Stimulated activated CD4-positive, alpha-beta T cell treated with anti-CD3 and anti-CD28 coated beads, Interleukin-12 subunit alpha, Interleukin-12 subunit beta, amount 100 ng/mL, for 4 hours (primary cell): ENCODE measurements at places on chromosomes 5 and 9.

DNA sequence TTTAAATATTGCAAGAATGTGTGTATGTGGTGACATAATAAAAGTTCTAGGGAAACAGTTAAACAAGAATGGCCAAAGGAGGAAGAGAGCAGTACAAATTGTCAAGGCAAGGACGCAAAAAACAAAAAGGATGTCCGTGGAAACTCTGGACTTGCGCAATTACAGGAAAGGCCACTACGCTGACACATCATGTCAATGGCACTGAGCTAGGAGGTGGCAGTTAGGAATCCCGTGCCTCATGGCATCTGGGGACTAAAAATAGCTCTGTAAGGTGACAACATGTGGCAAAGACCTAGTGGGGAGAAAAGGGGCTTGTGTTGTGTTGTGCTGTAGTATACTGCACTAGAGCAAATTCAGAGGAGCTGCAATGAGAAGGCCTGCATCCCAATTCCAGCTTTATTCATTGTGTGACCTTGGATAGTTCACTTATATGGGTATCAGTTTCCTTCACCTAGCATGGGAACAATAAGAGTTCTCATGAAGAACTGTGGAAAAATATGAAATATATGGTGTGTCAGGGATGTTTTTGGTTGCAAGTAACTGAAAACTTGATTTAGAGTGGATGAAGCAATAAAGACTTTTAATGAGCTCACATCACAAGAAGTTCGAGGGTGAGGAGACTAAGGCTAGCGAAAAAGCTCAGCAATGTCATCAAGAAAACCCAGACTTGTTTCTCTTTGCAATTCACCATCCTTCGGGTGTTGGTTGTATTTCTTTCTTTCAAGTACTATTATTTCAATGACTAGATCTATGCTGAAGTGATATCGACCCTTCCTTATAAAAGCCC lies 124.1 kb upstream of the STC2 start:
- no peak for DNase-seq

- DNase-seq: no peak
Measured at GRCh38 chr5:171152382-171152781, 156.7 kb upstream of the TLX3 start.

DNA sequence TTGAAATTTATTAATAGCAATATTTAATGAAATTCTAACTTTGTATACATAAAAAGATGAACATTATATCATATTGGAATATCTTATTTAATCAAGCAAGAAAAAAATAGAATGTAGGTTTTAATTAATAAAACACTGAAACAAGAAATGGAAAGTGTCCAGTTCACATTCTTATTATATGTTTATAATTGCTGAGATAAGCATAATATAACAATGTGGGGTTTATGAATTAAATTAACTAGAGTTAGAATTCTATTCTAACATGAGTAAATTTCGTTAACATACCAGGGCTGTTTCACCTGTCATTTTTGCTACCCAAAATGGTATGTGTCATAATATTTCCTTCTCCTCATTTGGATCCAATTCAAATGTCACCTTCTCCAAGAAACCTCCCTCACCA lies 12.3 kb downstream of the CDH9 start:
- no peak for DNase-seq

DNA sequence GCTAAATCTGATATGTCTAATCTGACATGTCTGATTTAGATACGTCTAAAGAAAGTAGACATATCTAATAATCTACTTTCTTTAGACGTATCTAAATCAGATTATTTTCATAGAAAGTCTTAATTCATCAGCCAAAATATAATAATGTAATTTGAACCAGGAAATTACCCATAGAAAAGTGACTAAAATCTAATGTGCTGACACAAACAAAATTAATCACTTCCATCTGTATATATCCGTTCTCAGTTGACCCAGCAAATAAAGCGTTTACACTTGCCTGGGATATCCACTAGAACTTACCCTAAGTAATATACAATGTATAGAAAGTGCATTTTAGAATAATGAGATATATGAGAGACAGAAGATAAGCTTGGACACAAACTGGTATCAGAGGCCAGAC lies 56.7 kb downstream of the TTLL11 start:
- DNase-seq: no peak

- DNase-seq: no peak
Measured at GRCh38 chr9:120388003-120388855, 191.7 kb downstream of the CDK5RAP2 start.

- DNase-seq: no peak
Measured at GRCh38 chr9:93209097-93209496, 25.2 kb downstream of the WNK2 start.

DNA sequence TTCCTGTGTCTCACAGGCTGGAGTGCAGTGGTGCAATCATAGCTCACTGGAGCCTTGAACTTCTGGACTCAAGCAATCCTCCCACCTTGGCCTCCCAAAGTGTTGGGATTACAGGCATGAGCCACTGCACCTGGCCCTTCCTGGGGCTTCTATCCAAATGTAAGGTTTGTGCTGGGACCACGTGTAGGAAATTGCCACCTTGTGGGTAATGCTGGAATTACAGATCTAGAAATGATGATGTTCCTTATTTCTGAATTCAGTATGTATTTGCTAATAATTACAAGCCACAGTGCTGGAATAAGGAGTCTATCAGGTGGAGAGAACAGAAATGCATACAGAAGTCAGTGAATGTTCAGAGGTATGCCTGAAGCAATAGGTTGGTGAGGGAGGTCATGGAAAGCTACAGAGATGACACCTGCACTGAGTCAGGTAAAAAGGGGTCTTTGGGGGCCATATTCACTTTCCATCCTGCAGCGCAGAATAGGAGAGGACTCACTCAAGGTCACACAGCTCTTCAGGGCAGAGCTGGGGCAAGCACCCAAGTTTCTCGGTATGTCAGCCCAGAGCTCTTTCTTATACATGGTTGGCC lies 8.8 kb upstream of the IGFBPL1 start:
- no peak for DNase-seq

GRCh38 chr9:21856301-21857094 lies 54.1 kb downstream of the MTAP start:
- no peak for DNase-seq

- DNase-seq: no peak
Measured at GRCh38 chr9:87245271-87245670, 252.4 kb upstream of the DAPK1 start.

- DNase-seq: no peak
Measured at GRCh38 chr5:40914835-40915234, 5.5 kb downstream of the C7 start.

GRCh38 chr5:159698322-159698721 lies 218.0 kb upstream of the ADRA1B start:
- no peak for DNase-seq

DNA sequence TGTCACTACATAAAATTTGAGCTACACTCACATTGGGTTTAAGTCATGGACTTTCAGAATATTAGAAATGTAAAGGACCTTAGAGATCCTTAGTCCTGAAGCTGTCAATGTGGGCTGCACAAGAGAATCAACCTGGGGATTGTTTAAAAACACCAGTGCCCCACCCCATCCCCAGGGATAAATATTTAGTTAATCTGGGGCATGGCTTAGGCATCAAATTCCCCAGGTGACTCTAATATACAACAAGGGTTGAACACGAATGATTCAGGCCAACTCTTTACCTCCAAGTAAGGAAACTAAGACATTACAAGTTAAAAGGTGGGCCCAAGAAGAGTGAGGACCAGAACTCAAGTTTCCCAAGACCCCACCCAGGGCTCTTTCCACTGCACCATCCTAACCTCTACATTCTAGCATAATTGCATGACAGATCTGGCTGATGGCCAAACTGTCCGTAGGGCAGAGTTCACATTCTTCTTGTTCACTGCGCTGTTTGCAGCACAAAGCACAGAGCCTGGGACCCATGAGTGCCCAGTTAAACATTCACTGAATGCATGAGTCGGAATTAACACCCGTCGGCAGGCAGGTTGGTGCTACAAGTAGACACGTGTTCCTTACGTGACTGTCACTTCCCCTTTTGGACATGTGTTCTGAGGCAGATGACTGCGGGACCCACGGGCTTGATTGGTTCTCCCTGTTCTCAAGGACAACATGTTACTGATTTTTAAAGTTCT lies 25.2 kb downstream of the CYFIP2 start:
- no peak for DNase-seq

- no peak for DNase-seq
Measured at GRCh38 chr5:80220245-80220897, 35.5 kb downstream of the SERINC5 start.

DNA sequence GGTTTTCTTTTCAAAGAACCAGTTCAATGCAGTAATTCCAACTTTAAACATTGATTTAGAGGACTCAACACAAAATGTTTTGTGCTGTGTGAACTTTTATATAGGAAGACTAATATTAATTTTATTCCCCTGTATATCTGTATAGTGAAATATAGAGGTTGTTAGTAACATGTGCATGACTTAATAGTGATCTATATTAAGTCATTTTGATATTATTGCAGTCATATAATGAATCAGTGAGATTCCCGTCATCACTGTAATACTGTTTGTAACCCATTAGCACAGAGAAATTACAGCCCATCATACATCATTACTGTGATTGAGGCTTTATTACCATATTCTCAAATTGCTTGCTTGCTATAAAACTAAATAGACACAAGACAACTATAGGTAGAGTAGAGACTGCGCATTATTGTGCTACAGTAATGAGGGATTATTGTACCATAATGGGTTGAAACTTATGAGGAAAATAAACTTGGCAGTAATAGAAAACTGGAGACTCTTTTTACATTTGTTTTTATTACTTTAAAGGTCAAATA lies 170.7 kb downstream of the RANBP17 start:
- no peak for DNase-seq

DNA sequence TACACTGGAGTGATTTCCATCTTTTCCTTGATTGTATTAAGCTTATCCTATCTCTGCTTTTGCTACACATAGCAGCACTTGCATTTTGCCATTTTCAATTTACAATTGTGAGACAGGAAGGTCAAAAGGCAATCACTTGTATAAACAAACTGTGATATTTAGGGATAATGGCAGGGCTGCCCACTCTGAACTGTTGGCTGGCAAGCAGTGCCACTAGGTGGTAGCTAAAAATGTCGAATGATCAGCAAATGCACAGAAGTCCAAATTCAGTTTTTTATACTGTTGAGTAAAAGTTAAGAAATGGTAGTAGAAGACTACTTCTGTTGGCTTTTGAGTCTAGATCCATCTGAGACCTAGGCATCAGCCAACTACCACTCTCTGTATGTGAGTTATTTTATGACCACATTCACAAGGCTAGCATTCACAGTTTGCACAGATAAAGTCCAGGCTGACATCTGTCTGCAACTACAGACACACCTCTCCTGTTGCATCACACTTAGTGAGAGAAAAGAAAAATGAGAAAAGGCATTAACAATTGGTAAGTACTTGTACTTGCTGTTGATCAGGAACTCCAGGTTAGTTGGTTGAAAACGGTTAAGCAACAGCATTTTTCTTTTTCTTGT lies 108.8 kb upstream of the ASTN2 start:
- no peak for DNase-seq

DNA sequence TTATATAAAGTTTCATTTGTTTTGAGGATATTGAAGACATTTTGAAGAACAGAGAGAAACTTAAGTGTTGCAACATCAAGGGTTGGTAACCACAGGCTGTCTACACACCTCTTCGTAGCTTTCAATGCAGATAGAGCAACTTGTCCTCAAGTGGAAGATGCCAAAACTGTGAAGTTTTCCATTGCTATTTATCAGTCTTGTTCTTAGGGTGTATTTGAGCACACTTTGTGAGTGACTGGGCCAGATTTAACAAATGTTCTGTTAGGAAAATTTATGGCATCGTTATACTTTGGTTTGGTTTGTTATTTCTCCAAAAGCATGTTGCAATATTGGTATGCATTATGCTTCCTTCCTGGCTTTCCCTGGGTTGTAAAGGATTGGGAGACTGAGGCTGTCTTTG lies 31.6 kb downstream of the NNT start:
- no peak for DNase-seq

DNA sequence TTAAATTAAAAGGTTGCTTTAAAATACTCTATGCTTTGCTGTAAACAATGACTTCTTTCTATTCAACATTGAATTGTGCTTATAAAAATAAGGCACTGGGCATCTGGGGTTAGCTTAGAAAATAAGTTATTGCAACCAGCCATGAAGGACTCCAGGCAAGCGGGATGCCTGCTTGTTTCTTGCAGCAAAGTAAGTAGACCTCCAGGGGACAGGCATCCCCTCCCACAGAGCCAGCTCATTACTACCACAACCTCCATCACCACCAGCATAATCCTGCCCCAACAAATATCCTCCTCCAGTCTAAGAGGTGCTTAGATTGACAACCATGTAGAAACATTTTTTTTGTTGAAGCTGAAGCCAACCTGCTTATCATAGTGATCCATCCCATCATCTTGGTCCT lies 190.4 kb downstream of the TARS1 start:
- DNase-seq: no peak

GRCh38 chr9:20363233-20363632 lies 259.1 kb downstream of the MLLT3 start:
- DNase-seq: no peak

GRCh38 chr9:38269775-38270174 lies 122.7 kb upstream of the ALDH1B1 start:
- no peak for DNase-seq

DNA sequence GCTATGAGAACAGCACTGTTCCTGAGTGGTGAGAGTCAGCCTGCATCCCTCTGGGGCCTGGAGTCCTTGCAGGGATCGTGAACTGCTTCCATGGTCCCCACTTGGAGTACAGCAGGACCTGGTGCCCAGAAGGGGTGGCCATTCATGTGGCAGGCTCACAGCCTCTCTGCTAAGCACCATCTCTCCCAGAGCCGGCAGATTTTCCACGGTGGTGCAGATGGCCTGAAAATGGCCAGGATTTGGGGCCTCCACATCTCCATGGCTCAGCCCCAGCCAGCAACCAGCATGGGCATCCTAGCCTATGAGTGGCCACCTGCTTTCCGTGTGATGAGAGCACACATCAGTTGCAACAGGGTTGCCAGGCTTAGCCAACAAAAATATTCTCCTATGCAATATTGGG lies 33.9 kb upstream of the SEMA4D start:
- no peak for DNase-seq
